Suprapubic skin (tissue), 4 donors: ENCODE measurements at places on chromosomes 7 and 10. TPM values are rescaled to one million over a fixed set of nuclear protein-coding genes. Genes with fewer than 3 reads are reported as not detected.

DNA sequence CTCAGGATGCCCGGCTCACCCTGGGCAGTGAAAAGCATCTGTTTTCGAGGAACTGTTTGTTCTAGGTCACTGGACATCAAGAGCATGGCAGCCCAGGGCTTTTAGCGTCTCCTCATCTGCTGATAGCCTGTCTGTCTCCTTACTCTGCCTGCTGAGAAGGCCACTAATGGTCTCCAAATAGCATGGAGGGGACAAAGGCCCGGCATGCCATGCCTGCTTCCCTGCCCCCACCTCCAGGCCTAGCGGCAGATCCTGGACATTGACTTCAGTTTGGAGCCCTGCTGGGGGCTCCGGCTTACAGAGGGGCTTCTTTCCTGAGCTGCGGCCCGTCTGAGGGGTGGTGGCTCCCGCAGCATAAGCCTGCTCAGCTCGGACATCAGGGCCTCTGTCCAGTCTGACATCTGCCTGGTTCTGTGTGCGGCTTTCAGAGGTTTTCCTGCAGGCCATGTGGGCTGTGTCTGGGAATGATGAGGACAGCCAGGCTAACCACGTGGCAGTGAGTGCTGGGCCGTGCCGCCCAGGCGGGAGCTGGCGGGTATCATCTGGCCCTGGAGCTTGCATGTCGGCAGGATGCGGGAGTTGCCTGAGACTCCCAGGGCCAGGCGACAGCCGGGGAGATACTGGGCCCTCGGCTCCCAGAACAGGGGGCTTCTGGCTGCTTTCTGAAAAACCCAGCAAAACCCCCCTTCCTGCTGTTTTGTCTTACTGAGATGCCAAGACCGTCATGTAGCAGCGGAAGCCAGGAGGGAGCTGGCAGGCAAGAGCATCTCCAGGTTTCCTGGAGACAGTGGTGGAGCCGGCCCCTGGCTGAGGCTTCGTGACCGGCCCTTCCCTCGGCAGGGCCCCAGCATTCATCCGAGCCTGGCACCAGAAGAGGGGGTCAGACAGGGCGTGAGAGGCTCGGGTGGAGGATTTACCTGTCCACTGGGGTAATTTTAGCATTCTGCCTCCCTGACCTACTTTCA lies 9.2 kb downstream of the PFKFB3 start:
- DNase-seq = no peak

- DNase-seq = no peak
Measured at GRCh38 chr7:49333180-49333881, 409.0 kb downstream of the CDC14C start.

DNA sequence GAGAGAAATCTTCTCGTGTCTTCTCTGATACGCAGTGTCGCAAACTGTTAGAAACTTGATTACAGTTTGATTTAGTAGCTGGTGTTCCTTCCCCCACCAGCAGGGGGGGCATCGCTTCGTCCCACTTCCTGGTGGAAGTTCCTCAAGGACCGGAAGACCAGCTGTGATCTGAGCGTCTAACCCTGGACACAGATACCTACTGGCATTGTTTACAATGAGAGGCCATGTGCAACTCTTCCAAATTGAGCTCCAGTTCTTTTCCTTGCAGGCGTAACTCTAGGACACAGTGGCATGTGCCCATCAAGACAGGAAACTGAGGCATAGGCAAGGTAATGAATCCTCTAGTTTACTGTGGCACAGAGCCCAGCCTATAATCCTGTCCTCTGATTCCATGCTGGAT lies 219.0 kb downstream of the CCDC3 start:
- DNase-seq = no peak

DNA sequence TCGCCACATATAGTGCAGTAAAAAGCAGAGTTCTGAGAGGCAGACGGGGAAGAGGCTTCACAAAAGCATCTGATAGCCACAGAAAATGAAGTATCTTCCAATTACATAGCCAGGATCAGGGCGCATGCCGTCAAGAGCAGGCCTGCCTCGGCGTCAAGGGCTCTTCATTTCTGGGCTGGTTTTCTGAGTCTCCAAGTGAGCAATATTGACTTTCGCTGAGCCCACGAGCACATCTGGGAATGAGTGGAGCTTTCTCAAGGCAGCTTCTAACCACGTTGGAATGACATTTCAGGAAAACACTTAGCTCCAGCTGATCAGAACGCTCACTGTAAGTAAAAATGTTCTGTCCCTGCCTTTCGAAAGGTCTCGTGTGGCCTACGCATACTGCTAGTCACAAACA lies 51.9 kb downstream of the CLRN3 start:
- no peak for DNase-seq

PAPSS2 gene
- 2.5 TPM for total RNA-seq

MSS51 gene
- total RNA-seq = 1.9 TPM

DNA sequence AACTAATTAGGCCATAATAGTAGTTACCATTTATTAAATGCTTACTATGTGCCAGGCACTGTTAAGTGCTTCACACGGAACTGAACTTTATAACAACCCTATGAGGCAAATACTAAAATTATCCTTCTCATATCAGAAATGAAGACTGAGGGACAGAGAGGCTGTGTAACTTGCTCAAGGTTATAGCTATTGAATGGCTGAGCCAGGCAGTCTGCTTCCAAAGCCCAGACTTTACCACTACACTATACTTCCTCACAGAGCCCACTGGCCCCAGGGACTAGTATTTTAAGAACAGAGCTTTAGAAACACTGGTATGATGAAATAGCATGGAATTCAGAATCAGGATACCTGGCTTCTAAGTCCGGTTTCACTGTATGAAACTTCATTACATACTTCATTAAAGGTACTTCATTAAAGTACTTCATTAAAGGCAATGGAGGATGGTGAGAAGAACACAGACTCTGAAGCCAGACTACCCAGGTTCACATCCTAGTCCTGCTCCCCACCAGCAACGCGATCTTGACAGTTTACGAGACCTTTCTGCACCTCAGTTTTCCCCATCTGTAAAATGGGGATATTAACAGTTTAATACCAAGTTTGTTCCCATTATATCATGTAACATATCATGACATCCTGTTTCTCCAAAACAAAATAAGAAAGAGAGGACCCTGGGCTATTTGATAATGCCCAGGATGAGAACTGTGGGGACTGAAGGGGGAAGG lies 19.6 kb downstream of the ANXA11 start:
- no peak for DNase-seq

DNA sequence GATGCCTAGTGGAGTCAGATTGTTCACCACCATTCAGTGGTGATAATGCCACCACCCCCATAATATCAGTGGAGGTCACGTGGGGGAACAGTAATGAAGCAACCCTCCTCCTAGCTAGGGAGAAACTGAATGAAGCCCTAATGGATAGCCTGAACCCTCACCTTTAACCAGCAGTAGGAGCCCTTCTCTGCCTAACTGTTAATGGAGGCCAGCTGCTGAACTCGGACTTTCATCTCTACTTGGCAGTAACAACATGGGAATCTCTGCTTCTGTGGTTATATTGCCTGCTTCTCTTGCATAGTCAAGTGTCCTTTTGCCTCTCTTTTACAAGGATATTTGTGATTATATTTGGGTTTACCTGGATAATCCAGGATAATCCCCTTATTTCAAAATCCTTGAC lies 1097.9 kb downstream of the REEP3 start:
- no peak for DNase-seq

OTUD1 gene
- 28.9 TPM for total RNA-seq

GRCh38 chr10:103635580-103635979 lies 142.1 kb downstream of the NEURL1 start:
- DNase-seq = no peak

- DNase-seq = no peak
Measured at GRCh38 chr7:40870108-40870507, 735.3 kb downstream of the SUGCT start.

GRCh38 chr10:108620821-108621534 lies 1302.3 kb downstream of the XPNPEP1 start:
- DNase-seq = no peak

GRCh38 chr10:65566906-65567305 lies 1358.9 kb upstream of the LRRTM3 start:
- DNase-seq = no peak

DNA sequence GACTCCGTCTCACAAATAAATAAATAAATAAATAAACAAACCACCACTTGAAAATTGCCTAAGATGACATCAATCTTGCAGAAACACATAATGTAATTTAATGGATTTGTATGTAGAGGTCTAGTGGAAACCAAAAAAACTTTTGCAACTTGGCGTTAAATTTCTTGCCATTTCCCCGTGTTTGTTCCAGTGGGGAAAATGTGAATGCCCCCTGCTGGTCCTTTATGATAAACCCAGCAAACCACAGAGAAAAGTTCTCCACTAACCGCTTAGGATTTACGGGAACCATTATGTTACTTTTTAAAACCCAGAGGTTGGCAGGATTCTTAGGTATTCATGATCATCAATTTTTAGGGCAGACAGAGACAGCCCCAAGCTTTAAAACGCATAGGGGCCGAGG lies 32.5 kb downstream of the LAMB4 start:
- DNase-seq = no peak

DNA sequence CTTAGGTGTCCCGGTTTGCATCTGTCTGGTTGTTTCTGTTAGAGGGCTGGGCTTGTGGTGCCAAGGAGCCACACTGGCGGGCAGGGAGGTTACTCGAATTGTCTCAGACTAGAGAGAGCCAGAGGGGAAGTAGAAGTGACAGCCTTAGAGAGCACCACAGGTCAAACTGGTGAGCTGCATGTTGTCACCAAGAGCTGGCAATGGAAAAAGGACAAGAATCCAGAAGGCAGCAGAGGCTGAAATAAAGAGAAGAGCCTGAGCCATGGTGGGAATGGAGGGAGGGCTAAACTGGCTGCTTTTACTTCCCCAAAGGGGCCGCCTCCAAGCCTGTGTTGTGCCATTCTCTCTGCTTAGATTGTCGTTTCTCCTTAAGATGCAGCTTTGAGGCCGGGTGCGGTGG lies 31.1 kb upstream of the RHBDD2 start:
- DNase-seq = no peak

DNA sequence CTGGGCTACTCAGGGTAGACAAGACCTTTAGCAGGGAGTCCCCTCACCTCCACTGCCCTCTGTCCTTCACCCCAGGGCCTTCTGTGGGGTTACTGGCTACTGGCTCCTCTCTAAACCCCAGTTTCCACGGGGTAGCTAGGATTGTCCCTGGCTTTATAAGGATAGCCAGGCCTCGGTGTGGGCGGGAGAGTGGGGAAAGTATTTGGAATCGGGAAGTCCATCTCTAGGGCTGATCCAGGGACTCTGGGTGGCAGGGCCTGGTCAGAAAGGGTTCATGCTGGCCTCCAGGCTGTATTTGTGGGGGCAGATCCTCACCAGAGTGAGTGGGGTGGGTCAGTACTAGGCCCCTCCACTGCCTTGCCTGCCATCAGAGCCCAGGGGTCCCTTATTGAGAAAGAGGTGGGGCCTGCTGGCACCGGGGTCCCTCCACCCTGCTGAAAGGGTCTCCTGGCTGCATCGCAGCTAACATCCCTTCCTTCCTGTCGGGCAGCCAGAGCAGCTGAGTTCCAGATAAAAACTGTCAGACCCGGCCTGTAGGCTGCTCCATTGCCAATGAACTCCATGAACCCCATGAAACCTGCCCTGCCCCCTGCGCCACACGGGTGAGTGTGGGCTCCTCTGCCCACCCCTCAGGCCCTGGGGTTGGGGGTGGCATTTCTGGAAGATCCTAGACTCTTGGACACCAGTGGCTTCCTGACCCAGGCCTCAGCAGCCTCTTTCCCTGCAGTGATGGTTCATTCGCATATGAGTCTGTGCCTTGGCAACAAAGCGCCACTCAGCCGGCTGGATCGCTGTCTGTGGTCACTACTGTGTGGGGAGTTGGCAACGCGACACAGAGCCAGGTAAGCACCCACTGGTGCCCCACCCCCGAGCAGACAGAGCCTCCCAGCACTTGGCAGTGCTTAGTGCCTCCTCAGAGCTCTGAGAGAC lies 7.3 kb downstream of the ZMIZ2 start:
- DNase-seq = no peak

DNA sequence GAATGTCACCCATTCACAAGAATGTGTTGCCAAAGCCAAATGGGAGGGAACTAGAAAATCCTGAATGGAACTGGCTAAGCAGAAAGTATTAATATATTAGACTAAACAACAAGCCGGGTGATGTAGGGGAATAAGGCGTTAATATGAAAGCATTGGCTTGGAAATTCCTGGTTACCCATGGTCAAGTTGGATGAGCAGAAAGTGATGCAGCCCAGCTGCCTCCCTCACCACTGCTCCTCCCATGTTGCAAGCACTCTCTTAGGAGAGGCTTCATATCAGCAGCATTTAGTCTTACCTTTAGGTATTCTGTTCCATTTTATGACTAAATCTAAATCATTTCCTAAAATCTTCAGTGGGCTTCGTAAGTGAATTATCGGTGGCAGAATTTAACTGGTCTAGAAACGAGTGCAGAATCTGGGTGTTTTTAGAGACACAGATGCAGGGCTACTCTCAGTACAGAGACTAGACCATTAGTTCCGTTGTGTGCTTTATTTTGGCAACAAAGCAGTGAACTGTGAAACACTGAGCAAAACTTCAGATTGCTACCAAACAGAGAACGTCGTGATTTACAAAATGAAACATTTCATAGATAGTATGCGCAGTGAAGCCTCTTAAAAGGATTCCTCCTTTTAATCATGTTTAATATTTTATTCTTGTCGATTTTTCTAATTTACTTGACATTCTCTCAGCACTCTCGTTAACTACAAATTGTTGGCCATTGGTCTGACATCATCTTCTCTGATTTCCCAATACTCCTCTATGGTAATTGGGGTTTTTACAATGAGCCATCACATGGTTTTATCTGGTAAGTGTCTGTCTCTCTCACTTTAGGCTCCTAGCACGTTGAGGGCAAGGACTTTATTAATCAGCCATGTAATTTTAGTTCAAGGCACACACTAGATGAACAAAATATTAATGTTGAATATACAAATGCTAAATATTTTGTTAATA lies 22.0 kb upstream of the HGF start:
- DNase-seq = no peak

DNA sequence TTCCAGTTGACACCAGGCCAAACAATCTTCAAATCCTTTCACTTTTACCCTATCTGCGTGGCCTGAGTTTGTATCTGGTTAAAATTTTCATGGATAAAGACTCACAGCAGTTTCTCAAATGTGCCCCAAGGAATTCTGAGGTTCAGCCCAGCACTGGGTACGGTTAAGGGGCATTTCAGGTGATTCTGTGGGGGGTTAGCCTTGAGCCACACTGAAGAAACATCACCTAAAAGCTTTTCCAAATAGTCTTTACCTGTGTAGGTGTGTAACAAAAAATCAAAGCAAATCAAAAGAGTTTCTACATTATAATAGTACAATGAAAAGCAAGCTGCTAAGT lies 83.8 kb upstream of the DNAJC1 start:
- DNase-seq = no peak

OR2AE1 gene
- not detected for total RNA-seq

IFIT2 gene
- 2.6 TPM for total RNA-seq

UPK3B gene
- 7.5 TPM for total RNA-seq

- no peak for DNase-seq
Measured at GRCh38 chr10:133259602-133259989, 17.1 kb downstream of the ADAM8 start.

DNA sequence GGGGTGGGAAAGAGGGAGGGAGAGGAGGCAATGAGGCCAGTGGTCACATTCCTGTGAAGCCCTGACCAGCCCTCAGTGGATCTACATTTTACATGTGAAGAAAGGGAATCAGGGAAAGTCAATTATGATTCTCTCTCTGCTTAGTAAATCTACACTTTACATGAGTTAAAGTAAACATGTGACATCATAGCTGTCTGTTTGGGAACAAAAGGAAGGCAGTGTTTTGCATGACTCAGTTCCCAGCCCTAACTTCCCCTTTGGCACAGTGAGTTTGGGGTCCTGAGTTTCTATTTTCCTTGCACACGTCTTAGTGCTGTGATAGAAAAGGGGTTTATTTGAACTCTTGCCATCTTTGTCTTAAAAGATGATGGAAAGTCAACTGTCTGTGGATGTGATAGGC lies 615.1 kb downstream of the SDK1 start:
- DNase-seq = no peak

GRCh38 chr10:30752481-30752881 lies 122.9 kb upstream of the LYZL2 start:
- DNase-seq = no peak

PRKG1 gene
- total RNA-seq = 6.5 TPM

CNNM1 gene
- total RNA-seq = 4.0 TPM
